Omental fat pad (tissue), 4 donors: ENCODE measurements at places on chromosomes 16 and 17.

DNA sequence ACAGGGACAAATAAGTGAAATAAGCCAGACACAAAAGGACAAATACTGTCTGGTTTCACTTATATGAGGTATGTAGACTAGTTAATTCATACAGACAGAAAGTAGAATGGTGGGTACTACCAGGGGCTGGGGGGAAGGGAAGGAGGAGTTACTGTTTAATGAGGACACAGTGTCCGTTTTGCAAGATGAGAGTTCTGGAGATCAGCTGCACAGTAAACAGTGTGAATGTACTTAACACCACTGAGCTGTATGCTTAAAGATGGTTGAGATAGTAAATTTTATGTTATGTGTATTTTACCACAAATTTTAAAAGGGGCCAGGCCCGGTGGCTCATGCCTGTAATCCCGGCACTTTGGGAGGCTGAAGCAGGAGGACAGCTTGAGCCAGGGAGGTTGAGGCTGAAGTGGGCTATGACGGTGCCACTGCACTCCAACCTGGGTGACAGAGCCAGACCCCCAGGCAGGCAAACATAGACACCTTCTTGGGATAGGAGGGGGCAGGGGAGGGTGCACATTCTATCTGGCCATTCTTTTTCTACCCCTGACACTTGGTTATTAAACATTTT lies 23.5 kb downstream of the LRRC75A start:
- DNase-seq = no peak

- DNase-seq = no peak
Observed at GRCh38 chr17:48258331-48258730, 150.8 kb downstream of the SNX11 start.

- no peak for DNase-seq
Observed at GRCh38 chr17:2937331-2938003, 125.9 kb downstream of the OR1D5 start.

GRCh38 chr16:27482397-27483087 lies 67.2 kb downstream of the GTF3C1 start:
- no peak for DNase-seq
